GF-D8 (cell line): ENCODE measurements at places on chromosomes 12 and 14.

GRCh38 chr12:27180906-27181505 is 63.1 kb upstream of the STK38L start:
- no peak for DNase-seq

- DNase-seq, result no peak
Observed at GRCh38 chr12:119869720-119870119, 7.4 kb downstream of the CIT start.

DNA sequence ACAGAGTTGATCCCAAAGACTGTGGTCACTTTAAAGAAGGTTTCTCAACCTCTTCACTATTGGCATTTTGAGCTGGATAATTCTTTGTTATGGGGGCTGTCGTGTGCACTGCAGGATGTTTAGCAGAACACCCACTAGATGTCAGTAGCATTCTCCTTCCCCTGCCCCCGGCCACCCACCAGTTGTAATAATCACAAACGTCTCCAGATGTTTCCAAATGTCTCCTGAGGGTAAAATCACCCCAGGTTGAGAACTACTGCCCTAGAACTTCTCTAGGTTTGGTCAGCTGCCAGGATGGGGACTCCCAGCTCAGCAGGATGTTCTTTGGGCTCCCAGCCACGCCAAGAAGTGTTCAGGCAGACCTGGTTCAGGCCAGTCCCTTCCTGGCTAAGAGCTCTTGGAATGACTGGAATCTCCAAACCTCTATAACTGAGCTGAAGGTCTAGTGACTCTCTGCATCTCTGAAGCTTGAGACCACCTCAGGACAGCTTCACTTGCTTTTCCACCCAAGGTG is 12.5 kb upstream of the AJUBA start:
- DNase-seq, result peak; percentile 26

GRCh38 chr12:47717046-47717442 is 8.2 kb downstream of the ENDOU start:
- no peak for DNase-seq

DNA sequence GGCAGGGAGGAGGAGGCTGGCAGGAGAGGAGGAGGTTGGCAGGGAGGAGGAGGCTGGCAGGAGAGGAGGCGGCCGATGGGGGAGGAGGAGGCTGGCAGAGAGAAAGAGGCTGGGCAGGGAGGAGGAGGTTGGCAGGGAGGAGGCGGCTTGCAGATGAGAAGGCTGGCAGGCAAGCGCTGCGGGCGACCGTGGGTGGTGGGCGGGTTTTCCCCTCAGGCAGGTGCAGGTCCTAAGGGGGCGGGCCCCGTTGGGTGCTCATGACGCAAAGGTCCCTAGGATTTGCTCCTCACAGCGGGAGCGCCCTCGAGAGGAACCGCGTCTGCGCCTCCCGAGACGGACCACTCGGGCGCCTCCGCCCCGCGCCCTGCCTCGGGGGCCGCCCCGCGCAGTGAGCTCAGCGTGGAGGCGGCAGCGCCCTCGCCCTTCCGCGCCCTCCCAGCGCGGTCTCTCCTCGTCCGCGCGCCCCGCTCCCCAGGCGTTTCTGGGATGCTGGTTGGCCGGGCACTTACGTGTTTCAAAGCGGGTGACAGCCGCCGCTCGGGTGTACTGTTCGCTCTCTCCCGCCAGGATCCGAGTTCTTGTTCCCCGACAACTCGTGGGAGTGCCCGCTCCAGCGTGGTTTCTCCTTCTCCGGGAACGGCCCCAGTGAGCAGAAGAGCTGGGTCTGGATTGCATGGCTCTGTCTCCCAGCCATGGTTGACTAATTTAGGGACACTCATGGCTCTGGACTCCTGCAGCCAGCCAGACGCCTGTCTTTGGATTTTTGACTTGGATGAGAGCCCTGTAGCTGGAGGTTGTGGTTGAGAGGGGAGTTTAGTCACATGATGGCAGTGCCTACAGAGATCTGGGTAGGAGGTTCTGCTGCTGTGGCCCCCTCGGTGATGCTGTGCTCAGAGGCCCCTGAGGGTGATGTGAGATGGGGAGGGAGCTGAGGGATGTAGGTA is 64.1 kb upstream of the PPP4R3A start:
- DNase-seq, result no peak
